ENCODE measurements at places on chromosomes 7 and 10.

DNA sequence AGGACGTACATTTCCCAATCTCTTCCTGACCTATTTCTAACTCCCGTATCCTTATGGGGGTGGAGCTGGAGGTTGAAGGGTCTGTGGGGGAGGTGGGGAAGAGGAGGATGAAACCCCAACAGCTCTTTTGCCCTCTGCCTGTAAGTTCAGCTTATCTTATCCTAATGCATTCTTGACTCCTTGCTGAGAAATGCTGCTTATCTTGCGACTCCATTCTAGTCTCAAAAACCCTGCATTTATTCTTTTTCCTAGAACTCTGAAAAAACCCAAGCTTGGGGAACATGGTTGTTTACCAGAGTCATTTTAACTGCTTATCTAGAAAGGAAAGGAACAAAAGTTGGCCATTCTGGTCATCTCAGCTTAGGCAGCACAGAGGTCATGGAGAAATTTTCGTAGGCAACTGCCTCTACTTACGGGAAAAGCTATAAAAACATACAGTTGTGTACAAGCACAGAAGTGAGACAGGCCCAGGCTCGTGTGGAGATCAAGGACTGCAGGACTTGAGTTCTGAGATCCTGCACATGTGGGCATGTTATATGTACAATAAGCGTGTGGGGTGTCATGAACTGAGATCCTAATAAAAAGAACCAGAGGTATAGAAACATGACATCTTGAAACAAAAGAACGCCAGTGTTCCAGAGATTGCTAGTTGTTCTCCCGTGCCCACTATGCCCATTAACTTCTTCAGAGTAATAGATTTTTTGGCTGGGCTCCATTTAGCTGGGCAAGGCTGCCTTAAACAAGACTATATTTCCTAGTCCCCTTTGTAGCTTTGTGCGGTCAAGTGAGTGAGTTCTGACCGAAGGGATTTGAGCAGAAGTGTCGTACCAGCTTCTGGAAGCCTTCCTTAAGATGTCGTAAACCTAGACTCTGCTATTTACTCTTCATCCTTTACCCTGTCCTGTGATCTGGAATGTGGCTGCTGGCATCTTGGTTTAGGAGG lies 9.6 kb downstream of the INMT start:
- no peak for DNase-seq

GRCh38 chr7:128194533-128195282 lies 46.4 kb upstream of the LEP start:
- DNase-seq = no peak

DNA sequence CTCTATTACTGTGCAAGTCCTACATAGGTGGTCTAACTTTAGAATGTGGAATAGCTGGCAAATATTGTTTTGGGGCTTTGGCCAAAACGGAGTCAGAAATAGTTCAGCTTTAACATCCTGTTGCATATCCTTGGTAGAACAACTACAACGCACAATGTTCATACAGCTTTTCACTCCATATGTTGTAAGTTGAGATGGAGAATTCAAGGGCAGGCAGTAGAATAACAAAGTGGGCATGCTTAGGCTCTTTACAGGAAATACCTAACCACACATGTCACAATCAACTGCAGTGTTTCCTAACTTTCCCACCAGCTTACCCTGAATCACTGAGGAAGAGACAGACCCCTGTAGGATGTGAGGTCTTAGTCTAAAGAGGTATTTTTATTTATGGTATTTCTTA lies 122.3 kb downstream of the PPP1R3A start:
- DNase-seq = peak; percentile 65

DNA sequence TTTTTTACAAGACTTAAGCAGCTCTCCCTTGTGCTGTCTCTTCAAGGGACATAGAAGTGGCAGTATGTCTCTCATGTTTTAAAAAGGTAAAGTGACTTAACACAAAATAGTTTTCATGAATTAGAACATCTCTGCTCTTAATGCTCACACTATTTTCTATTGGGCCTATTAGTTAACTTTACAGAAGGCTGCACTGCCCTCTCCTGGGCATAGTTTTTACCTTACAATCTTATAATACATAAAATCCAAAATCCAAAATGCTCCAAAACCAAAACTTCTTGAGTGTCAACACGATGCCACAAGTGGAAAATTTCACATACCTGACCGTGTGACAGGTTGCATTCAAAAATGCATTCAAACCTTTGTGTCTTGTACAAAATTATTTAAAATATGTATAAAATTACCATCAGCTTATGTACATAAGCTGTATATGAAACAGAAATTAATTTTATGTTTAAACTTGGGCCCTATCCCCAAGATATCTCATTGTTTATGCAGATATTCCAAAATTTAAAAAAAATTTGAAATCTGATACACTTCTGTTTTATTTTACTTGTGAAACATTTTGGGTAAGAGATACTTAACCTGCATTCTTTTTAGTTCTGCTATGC lies 25.8 kb downstream of the TES start:
- DNase-seq = no peak
